ENCODE measurements at places on chromosomes 7 and 10.
A peak's percentile ranks its signal among the peaks of the same experiment; 100 is the strongest.

- DNase-seq, result no peak
These were observed 435.3 kb upstream of the IGFBP3 start for GRCh38 chr7:46356371-46356770.

GRCh38 chr10:70779088-70779487, 6.1 kb downstream of the TBATA start:
- no peak for DNase-seq

GRCh38 chr7:34486371-34486770, 171.6 kb upstream of the NPSR1 start:
- DNase-seq, result no peak

GRCh38 chr10:75624638-75625037, 193.2 kb downstream of the LRMDA start:
- no peak for DNase-seq

- no peak for DNase-seq
These were observed 38.4 kb downstream of the ATXN7L1 start for GRCh38 chr7:105837765-105838626.

DNA sequence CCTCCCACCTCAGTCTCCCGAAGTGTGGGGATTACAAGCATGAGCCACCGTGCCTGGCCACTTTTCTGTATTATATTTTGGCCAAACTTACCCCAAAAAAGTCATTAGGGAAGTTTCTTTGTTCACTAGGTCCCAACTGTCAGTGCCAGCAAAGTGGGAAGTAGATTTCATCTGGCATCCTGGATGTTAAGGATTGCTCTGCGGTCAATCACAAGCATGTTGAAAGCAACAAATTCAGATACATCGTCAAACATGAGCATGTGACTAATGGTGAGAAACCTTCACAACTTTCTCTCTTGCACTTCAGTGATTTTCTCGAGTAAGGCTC, 14.3 kb upstream of the LRRC17 start:
- no peak for DNase-seq

DNA sequence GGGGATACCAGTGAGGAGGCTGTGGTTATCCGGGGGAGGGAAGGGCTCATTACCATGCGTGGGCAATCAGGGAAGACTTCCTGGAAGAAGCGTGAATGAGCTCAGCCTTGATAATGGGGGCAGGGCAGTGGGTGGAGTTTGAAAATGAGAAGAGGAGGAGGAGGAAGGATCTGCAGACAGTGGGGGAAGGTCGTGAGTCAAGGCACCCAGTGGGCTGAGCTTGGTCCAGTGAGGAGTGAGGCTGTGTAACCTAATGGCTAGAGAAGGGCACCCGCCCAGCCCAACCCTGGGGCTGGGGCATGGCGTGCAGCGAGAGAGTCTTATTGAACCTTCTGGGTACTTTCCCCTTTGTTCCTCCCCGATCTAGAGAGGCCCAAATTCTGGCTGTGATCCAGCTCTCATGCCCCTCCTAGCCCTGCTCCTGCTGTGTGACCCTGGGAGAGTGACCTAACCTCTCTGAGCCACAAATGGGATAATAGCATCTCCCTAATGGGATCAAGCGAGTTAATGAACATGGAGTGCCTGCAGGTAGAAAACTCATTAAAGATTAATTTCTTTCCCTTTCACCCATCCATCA, 31.5 kb downstream of the CLIP2 start:
- no peak for DNase-seq

GRCh38 chr7:84137812-84138211, 56.8 kb downstream of the SEMA3A start:
- no peak for DNase-seq

GRCh38 chr7:18975689-18976280, 141.7 kb downstream of the TWIST1 start:
- no peak for DNase-seq

DNA sequence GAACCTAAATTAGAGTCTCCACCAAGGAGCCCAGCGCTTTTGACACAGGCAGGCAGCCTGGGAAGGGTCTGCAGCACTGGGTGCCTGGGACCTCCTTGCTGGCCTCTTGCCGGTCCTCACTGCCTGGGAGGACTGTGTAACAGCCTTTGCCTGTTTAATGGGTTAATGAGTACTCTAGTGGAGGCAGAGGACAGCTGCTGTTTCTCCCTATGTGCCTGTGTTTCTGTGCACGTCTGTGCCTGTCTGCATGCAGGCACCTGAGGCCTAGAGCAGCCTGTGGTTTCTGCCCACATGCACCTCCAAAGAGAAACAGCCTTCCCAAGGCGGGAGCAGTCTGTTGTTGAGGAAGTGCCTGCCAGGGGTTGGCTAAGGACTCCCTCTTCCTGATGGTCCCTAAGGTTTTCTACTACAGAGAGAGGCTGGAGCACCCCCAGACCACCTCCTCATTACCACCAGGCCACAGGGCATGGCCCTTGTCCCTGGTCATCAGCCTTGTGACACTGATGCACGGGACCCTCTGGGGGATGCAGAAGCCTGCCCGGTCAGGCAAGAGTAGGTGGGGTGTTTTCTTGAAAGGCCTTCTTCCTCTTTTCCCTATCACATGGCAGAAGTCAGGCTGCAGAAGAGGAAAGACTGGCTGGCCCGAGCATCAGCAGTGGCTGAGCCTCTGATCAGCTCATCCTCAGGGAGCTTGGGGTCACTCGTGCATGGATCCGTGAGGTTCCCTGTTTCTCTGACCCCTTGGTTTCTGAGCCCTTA, 14.2 kb downstream of the SLC29A3 start:
- DNase-seq, result no peak

DNA sequence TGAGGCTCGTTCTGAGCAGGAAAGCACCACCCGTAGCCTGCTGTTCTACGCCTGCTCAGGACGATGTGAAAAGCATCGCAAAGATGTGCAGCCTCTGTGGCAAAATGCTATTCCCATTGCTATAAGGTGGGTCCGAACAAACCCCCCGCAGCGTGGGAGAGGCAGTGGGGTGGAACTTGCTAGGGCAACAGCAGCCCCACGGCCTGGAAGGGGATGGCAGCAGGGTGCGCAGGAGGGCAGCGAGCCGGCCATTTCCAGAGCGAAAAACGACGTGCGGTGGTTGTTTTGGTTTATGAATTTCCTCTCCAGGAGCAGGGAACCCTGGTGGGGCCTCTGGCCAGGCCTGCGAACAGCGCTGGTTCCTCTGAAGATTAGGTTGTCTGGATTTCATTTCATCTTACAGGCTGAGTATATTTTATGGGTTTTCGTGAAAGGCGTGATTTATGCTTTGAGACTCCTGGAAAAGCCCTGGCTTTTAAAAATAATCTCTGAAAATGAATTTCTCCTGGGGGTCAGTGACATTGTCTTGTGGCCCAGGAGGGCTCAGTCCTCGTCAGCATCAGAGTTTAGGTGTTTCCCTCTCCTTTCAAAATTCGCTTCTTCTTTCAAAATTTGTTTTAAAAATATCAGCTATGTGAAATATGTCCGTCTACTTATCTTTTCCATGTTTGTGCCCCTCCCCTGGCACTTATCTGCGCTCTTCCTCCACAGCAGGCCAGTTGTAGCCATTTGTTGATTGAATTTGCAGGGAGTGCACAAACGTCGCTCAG, 42.3 kb upstream of the UBE3C start:
- DNase-seq, result no peak

DNA sequence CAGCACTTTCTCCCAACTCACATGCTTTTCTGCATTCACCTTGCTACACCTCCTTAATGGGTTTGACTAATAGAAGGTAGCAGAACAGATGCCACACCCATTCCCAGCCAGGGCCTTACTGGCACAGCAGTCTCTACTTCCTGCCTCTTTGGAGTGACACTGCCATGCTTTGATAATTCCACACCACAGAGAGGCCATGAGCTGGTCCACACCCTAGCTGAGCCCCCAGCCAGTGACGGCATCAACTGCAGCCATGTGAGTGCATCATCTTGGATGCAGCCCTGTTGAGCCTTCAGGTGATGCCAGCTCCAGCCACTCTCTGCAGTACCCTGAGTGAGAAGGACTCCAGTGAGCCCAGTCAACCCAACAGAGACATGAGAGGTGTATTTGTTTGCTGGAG, 27.5 kb upstream of the EZH2 start:
- DNase-seq, result no peak

DNA sequence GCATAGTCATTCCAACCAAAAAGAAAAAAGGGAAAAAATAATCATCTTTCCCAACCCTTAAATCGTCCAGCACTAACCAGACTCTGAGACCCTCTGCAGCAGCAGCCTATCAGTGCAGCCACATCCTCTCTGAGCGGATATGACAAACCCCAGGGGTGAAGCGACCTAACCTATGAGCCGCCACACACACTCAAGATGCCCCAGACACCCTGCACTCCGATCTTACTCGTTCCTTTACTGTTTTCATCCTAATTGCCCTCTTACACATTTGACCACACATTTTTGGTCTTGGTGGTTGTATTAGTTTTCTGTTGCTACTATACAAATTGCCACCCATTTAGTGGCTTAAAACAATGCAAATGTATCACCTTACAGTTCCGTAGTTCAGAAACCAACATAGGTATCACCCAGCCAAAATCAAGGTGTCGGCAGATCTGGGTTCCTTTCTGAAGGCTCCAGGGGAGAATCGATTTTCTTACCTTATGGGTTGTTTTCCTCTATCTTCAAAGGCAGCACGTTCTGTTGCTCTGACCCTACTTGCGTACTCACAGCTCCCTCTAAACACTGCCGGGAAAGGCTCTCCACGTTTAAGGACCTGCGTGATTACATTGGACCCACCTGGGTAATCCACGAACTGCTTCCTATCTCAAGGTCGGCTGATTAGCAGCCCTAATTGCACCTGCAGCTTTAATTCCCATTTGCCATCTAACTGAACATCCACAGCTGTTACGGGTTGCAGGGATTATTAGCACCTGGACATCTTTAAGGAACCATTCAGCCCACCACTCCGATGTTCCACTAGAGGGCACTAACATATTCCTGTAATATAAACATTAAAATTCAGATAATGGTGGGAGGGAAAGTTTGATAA, 37.3 kb upstream of the PRSS1 start:
- DNase-seq, result peak; percentile 8

- DNase-seq, result peak; percentile 84
These were observed at the start of gene CCDC6 for GRCh38 chr10:59906417-59907202. Gene CCDC6 (minus strand): TSS chr10:59906556. CDS start chr10:59906424, 132 bp downstream.

DNA sequence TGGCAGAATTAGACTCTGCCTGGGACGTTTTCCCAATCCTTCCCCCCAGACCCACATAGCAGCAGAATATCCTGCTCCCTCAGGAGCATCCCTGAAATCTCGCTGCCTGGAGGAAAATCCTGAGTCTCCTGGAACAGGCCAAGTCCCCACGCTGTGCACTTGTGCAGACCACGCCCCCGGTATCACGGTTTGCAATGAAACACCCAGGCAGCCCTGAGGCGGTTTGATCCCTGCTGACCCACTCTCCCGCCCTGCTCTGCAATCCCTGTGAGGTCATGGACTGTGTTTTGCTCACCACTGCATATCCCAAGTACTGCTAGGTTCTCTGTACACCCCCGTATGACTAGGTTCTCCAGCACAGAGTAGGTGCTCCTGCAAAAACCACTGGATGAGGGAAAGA, 411.8 kb upstream of the MGMT start:
- DNase-seq, result no peak

GRCh38 chr7:99112097-99112496, 31.8 kb downstream of the SMURF1 start:
- DNase-seq, result no peak

GRCh38 chr7:155220903-155221302, 76.8 kb upstream of the INSIG1 start:
- DNase-seq, result no peak

DNA sequence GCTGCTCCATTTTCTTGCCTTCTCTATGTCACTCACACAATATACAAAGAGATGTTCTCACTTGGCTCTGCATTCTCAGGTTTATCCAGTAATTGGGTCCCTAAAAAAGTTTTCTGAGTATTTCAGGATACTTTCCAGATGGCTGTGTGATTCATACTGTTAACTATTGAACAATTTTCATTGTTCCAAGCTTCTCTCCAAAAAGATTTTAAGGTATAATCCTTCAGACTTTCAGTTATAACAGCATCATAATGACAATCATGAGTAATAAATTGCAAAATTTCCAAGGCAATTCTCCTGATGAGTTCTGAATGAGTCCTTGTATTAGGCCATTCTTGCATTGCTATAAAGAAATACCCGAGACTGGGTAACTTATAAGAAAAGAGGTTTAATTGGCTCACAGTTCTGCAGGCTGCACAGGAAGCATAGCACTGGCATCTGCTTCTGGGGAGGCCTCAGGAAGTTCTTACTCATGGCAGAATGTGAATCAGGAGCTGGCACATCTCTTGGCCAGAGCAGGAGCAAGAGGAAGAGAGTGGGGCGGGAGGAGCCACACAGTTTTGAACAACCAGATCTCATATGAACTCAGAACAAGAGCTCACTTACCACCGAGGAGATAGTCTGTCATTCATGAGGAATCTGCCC, 148.1 kb downstream of the SLC16A9 start:
- no peak for DNase-seq

DNA sequence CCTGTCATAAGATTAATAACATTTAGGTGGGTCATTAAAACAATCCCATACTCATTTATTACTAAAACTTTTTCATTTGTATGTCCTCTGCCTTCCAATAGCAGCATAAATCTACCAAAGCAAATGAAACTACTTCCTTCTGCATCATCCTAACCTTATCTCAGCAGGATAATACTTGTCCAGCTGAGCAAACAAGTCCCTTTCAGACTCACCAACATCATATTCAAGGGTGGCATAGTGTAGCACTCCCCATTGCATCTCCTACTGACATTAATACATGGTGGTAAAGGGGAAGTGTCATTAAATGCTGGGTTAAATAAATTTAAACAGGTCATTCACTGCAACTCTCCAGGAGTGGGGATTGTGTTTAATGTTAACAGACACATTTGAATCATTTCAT, 3.4 kb upstream of the MINDY3 start:
- no peak for DNase-seq

GRCh38 chr10:103449208-103450144, 2.7 kb downstream of the CALHM2 start:
- DNase-seq, result no peak

GRCh38 chr7:24283554-24283896, 465 bp upstream of the NPY start:
- no peak for DNase-seq

GRCh38 chr10:44008270-44008916, 359.7 kb upstream of the ZNF32 start:
- DNase-seq, result no peak

DNA sequence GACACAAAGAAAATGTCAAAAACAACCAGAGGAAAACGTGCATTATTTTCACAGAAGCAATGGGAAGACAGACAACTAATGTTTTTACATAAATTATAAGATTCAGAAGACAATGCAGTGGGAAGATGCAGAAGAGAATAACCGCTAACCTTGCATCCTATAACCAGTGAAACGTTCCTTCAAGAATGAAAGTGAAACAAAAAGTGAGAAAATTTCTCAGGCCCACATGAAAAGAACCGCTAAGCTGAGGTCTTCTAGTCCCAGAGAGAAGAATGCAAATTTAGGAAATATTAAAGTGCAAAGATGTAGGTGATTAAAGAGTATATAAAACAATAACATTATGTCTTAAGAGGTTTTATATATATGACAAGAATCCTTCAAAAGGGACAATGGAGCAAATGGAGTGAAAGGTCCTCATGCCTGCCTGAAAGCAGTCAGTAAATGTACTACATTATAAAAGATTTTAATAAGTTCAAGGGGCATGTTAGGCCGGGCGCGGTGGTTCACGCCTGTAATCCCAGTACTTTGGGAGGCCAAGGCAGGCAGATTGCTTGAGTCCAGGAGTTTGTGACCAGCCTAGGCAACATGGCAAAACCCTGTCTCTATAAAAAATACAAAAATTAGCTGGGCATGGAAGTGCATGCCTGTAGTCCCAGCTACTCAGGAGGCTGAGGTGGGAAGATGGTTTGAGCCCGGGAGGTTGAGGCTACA, 43.1 kb upstream of the DDC start:
- DNase-seq, result no peak
